ENCODE measurements at places on chromosomes 12 and 14. TPM values are rescaled to one million over a fixed set of nuclear protein-coding genes. Genes with fewer than 3 reads are reported as not detected.

Gene SERPINA12
- not detected for total RNA-seq

Gene A2M
- 239 TPM for total RNA-seq

DNA sequence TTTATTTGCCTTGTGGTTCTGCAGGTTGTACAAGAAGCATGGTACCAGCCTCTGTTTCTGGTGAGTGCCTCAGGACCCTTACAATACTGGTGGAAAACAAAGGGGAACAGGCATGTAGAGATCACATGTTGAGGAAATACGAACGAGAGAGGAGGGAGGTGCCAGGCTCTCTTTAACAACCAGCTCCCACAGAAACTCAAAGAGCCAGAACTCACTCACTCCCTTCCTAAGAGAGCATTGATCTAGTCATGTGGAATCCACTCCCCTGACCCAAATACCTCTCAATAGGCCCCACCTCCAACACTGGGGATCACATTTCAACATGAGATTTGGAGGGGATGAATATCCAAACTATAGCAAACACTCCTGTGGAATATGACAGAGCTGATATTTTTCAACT is 938.0 kb downstream of the GALC start:
- DNase-seq = no peak

Gene LRRIQ1
- total RNA-seq = under 0.01 TPM

Gene PIWIL1
- not detected for total RNA-seq

GRCh38 chr14:23118506-23119362 is at the start of gene CEBPE:
CEBPE (minus strand) TSS chr14:23119255; CDS start chr14:23119091, 164 bp downstream.
- no peak for DNase-seq

DNA sequence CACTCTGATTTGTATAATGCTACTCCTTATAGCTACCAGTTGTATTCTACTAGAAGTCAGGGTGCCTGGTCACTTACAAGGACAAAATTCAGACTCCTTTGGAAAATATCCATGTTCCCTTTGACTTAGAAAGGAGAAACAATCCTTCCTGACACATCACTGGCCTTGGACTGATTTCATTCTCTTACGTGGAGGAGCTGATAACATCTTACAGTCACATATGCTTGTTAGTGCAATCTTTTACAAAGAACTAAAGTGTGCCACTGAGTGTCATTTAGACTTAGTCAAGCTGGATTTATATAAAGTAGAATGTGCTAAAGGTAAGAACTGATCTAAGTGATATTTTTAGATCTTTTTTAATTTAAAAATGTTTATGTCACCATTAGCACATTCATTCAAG is 131.0 kb upstream of the TMTC2 start:
- no peak for DNase-seq

Gene KRT77
- not detected for total RNA-seq

DNA sequence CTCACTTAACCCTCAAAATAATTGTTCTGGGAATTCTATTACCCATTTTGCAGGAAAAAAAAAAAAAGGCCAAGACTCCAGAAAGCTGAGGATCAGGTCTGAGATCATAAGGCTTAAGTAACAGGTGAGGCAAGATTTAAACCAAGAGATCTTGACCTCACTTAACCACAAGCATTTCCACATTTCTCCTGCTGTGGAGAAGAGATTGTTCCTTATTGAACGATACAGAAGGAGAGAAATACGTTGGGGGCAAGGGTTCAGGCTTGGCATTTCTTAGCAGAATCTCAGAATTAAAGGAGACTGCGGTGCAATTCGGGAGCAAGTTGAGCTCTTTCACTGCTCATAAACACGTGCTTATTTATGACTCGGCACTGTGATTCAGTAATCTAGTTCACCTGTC is 885.3 kb upstream of the TMEM132C start:
- DNase-seq = peak; percentile 81

Gene CCDC88C
- 0.17 TPM for total RNA-seq

- DNase-seq = no peak
These were observed 69.2 kb upstream of the PSMA6 start for GRCh38 chr14:35222872-35223466.

- no peak for DNase-seq
These were observed 35.7 kb downstream of the NID2 start for GRCh38 chr14:52033101-52033642.

DNA sequence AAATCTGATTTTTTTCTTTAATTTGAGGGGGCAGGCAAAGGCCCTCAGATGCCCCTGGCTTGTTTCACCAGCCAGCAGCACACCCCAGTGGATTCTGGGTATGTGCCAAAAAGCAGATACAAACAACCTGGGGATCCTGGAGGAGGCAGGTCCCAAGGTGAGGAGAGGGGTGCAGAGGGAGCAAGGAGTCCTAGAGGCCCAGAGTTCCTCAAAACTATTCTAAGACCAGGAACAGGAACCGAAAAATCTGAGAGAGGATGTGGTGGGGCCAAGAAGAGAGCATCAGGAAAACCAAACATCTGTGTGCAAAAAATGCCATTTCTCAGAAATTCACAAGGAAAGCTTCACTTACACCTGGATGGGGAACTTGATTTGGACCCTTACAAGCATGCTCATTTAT is 8.2 kb downstream of the KCNA5 start:
- no peak for DNase-seq

DNA sequence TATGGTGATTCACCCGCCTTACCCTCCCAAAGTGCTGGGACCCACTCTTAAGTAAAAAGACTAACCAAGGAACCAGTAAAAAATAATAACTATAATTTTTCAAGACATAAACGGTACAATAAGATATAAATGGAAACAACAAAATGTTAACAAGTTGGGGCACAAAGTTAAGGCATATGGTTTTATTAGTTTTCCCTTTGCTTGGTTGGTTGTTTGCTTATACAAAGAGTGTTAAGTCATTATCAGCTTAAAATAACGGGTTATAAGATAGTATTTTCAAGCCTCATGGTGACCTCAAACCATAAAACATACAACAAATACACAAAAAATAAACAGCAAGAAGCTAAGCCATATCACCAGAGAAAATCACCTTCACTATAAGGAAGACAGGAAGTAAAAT is 406.1 kb downstream of the SEC23A start:
- no peak for DNase-seq

All from fibroblast of lung (primary cell).